BJ (cell line): ENCODE measurements at places on chromosomes 3 and 15.

DNA sequence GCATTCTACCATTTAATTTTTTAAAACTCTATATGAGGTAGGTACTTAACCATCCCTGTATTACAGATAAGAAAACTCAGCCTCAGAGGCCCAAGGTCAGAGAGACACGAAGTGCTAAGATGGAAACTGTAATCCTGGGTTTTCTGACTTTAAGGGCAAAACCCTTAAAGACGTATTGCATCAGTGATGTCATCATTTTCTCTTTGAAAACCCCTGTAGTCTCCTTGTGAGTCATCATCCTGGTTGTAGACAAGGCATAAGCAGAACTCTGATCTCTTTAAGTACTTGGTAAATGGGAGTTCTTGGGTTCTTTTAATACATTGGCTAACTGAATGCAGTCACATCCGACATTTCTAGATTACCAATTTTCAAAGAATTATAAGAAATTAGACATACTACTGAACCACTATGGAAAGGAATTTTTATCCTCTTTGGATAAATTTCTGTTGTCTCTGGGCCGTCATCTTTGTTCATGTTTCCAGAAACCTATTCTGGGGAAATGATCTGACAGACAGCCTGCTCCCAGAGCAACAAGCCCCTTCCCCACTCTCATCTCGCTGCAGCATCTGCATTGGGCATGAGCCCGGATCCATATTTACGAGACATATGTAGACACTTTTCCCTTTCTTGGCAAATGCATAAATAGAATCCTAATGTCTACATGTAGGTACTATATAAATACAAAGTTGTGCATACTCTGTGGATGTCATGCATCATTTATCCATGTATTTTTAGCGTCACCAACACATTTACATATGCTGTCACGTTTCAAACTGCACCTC lies 48.7 kb upstream of the MDFIC2 start:
- DNase-seq, result no peak

DNA sequence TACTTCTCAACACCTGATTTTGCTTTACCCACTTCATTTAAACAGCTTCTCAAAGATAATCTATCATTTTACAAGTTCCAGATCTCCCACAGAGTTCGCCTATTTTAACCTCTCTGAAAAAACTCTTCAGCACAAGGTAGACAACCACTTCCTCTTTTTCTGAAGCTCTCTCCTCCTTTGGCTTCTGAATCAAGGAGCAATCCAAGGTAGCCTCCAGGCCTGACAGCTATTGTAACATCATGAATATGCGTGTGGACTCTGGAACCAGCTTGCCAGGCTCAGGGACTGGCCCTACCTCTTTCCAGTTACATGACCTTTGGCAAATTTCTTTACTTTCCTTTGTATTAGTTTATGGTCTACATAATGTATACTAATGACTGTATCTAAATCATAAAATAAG lies 405.9 kb upstream of the ZNF385D start:
- DNase-seq, result no peak

DNA sequence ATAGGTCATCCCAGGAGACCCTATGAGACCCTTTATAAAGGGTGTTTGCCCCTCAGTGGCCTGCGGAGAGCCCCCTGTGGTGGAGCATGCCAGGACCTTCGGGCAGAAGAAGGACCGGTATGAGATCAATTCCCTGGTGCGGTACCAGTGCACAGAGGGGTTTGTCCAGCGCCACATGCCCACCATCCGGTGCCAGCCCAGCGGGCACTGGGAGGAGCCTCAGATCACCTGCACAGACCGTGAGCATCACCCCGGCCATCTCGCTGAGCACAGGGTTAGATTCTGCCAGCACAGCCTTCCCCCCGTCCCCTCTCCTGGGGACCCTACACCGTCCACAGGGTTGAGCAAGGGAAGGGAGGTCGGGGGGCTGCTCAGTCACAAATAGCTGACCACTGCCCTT lies 21.6 kb downstream of the HAPLN3 start:
- no peak for DNase-seq

GRCh38 chr3:194928831-194929577 lies 243.3 kb downstream of the FAM43A start:
- DNase-seq, result no peak

GRCh38 chr15:27677951-27678350 lies 421.2 kb downstream of the OCA2 start:
- no peak for DNase-seq

- no peak for DNase-seq
These were observed 30.1 kb upstream of the TFRC start for GRCh38 chr3:196111939-196112386.
